ENCODE measurements at places on chromosomes 3 and 15. TPM values are rescaled to one million over a fixed set of nuclear protein-coding genes. Genes with fewer than 3 reads are reported as not detected.

DNA sequence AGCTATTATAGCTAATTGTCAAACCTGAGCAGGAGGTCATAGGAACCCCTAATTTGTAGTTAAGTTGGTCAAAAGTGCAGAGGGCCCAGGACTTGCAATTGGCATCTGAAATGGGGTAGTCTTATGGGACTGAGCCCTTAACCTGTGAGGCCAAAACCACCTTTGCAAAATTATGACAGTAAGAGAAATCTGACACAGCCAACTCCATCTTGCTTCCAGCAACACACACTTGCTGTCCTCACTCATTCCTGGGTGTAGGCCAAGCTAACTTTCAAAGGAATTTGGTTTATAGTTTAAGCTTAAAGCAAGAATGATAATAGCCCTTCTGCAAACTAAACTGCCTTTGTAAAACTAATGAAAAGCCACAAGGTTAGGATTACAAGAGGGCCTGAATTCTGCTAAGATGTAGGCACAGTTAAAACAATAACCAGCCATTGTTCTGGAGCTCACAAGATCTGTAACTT, 57.6 kb upstream of the FRMD4B start:
- H3K4me3 ChIP-seq = no peak overlapping the region
- H3K27me3 ChIP-seq = no peaks in the 10 kb centered on the region
- no peaks in the 10 kb centered on the region for H3K36me3 ChIP-seq

- DNase-seq = no peak
- no peaks in the 10 kb centered on the region for H3K4me1 ChIP-seq
- H3K27me3 ChIP-seq = no peaks in the 10 kb centered on the region
- H3K27ac ChIP-seq = no peak overlapping the region
Measured at GRCh38 chr15:67300266-67301025, 45.9 kb downstream of the IQCH start.

GRCh38 chr3:46928282-46928681, 48.3 kb downstream of the CCDC12 start:
- peaks cover 94% of the 10 kb centered on the region for H3K4me1 ChIP-seq
- no peak overlapping the region for H3K4me3 ChIP-seq
- no peaks in the 10 kb centered on the region for H3K36me3 ChIP-seq
- DNase-seq = peak; percentile 3
- peak overlapping the region; percentile 69 for H3K27ac ChIP-seq

The PHLDB2 gene
- total RNA-seq = 293 TPM

The GOLGA6D gene
- total RNA-seq = not detected

The ADGRG7 gene
- not detected for total RNA-seq

- no peaks in the 10 kb centered on the region for H3K27me3 ChIP-seq
- DNase-seq = no peak
- H3K36me3 ChIP-seq = peaks cover 3% of the 10 kb centered on the region
- H3K27ac ChIP-seq = no peak overlapping the region
- H3K4me1 ChIP-seq = no peaks in the 10 kb centered on the region
- no peak overlapping the region for H3K4me3 ChIP-seq
Measured at GRCh38 chr15:31574766-31575165, 248.1 kb downstream of the KLF13 start.

- no peak overlapping the region for H3K27ac ChIP-seq
- H3K4me3 ChIP-seq = no peak overlapping the region
- no peaks in the 10 kb centered on the region for H3K4me1 ChIP-seq
Measured at GRCh38 chr3:193605876-193606275, 12.9 kb downstream of the OPA1 start.

The DUOXA2 gene
- not detected for total RNA-seq

The CCR8 gene
- not detected for total RNA-seq

DNA sequence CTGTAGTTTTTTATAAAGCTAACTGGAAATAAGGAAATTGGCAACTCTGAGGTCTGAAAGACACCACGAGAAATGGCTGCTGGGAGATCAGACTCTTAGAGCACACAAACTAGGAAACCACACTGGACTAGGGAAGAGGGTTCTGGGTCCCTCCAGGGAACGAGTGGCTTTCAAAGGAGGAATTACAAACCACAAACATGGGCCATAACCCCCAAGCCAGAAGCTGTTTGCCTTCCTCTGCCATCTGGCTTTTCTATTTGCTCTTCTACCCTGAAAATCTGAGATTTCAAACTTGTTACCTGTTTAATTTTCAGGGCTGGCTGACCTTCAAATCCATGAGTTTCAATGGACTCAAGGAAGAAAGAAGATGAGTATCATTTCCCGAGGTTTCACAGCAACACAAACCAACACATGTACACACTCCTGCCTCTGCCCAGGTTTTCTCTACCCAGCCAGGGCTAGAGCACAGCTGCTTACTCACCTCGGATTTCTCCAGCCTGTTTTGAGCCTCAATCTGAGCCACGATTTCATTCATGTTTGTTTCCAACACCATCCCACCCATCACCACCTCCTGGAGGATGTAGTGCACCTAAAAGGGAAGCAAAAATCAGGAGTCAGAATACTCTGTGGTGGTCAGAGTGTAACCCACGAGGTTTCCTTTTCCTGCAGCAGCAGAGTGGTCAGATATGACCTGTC, 22.6 kb upstream of the ANPEP start:
- DNase-seq = no peak
- no peaks in the 10 kb centered on the region for H3K27me3 ChIP-seq
- H3K4me3 ChIP-seq = no peak overlapping the region
- peaks cover 62% of the 10 kb centered on the region for H3K36me3 ChIP-seq

The FEZF2 gene
- total RNA-seq = not detected

- H3K36me3 ChIP-seq = no peaks in the 10 kb centered on the region
- H3K4me1 ChIP-seq = no peaks in the 10 kb centered on the region
- no peak overlapping the region for H3K27ac ChIP-seq
- H3K4me3 ChIP-seq = no peak overlapping the region
- no peak for DNase-seq
Measured at GRCh38 chr3:42829628-42830436, 20.6 kb downstream of the ACKR2 start.

The CTXN2 gene
- total RNA-seq = not detected

DNA sequence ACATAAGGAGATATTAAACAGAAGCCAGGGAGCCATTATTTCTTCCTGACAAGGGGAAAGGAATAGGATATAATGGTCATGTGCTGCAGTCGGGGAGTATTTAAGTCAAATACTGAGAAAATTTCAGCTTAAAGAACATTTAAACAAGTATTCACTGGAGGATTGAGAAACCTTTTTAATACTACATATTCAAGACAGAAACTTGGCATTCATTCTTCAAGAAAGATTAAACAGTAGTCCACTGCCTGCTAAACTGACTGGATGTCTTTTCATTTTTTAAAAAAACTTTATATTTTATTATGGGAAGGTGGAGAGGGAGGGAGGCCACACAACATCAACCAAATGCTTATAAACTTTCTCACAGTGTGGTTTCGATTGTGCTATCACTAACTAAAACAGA, 107.4 kb upstream of the CBLB start:
- H3K27ac ChIP-seq = no peak overlapping the region
- H3K27me3 ChIP-seq = no peaks in the 10 kb centered on the region
- no peaks in the 10 kb centered on the region for H3K36me3 ChIP-seq
- no peak overlapping the region for H3K4me3 ChIP-seq
- no peak for DNase-seq

DNA sequence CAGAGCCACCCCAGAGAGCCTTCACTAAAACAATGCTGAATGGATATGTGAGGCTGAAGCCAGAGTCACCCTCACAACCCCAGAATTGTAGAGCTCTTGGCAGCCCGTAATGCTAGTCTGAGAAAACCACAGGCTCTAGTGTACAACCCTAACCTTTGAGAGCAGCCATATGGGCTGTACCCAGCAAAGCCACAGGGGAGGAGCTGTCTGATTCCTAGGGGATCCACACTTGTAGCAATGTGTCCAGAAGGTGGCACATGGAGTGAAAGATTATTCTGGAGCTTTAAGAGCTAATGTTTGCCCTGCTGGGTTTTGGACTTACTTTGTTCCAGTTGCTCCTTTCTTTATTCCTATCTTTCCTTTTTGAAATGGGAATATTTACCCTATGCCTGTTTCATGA, 626.8 kb downstream of the GRM7 start:
- H3K4me1 ChIP-seq = no peaks in the 10 kb centered on the region
- no peak overlapping the region for H3K27ac ChIP-seq
- no peak for DNase-seq
- H3K27me3 ChIP-seq = no peaks in the 10 kb centered on the region
- H3K4me3 ChIP-seq = no peak overlapping the region
- no peaks in the 10 kb centered on the region for H3K36me3 ChIP-seq

Data from heart right ventricle (tissue), 16 donors.